Effector CD4-positive, alpha-beta T cell (primary cell): ENCODE measurements at places on chromosomes 12 and 14.

GRCh38 chr12:49925433-49926204, 21.9 kb upstream of the FAIM2 start:
- no peak for DNase-seq

- DNase-seq = no peak
These were observed 127.6 kb downstream of the C12orf42 start for GRCh38 chr12:103368167-103368566.

DNA sequence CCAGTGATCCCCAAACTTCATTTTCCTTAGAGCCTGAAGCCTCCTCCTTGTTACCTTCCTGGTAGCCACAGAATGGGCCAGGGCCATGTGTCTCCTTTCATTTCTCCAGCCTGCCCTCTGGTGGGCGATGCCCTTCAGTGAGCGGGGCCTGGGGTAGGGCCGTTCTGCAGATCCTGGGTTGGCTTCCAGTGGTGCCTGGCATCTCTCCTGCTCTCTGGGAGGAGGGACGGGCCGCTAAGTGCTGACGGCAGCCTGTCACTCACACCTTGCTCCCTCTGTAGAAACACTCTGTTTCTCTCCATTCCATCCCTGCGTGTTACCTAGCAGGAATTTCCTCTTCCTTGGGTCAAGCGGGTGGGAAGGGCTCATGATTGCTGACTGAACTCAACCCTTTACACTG, 232.1 kb downstream of the CACNA1C start:
- no peak for DNase-seq

DNA sequence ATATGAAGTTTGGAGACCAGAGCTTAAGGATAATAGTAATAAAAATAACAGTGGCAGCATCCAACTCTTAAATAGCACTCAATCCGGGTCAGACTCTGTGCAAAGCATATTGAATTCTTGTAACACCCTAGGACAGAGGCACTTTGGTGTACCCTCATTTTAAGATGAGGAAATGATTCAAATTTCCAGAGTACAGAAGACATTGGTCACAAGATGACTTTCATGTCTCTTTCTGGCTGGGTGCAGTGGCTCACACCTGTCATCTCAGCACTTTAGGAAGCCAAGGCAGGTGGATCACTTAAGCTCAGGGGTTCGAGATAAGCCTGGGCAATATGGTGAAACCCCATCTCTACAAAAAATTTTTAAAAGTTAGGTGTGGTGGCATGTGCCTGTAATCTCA, 235.8 kb downstream of the SLC15A4 start:
- DNase-seq = no peak

- DNase-seq = no peak
These were observed 54.7 kb upstream of the GTF2A1 start for GRCh38 chr14:81275305-81276072.

DNA sequence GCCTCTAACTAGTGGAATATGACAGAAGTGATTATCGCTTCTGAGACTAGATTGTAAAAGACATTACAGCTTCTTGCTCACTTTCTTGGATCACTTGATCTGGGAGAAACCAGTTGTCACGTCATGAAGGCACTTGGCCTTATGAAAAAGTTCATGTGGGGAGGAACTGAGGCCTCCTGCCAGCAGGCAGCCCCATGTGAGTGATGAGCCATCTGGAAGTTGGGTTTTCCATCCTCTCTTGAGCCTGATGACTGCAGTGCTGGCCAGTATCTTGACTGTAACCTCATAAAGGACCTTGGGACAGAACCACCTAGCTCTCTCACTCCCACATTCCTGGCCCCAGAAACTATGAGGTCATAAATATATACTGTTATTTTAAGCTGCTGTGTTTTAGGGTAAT, 28.0 kb downstream of the TTLL5 start:
- no peak for DNase-seq
